ENCODE measurements at places on chromosomes 3 and 15.

- no peak for DNase-seq
Measured at GRCh38 chr15:41836713-41837454, 1.8 kb upstream of the PLA2G4B start.

- no peak for DNase-seq
Measured at GRCh38 chr3:122508135-122508914, 6.4 kb downstream of the KPNA1 start.

DNA sequence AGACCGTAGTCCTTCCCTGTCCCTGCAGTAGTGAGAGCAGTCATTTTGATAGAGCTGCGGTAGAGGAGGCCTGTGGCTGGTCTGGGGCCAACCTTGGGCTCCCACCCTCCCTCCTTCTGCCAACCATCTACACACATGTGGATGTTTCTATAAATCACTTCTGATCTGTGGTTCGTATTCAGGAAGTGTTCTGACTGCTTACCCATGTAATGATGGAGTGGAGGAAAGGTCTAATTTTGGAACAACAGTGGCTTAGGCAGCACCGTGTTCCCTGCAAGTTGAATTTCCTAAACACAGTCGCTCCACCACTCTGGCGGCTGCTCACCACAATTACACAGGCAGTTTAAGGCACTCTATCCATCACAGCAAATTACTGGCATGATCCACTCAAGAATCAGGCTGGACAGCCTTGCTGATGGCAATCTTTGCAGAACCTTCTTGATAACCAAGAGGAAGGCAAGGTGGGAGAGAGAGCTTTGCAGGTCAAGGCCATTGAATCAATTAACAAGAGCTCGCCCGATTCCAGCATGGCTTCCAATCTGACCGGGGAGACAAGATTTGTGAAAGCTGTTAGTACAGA lies 104.7 kb upstream of the VEPH1 start:
- no peak for DNase-seq

DNA sequence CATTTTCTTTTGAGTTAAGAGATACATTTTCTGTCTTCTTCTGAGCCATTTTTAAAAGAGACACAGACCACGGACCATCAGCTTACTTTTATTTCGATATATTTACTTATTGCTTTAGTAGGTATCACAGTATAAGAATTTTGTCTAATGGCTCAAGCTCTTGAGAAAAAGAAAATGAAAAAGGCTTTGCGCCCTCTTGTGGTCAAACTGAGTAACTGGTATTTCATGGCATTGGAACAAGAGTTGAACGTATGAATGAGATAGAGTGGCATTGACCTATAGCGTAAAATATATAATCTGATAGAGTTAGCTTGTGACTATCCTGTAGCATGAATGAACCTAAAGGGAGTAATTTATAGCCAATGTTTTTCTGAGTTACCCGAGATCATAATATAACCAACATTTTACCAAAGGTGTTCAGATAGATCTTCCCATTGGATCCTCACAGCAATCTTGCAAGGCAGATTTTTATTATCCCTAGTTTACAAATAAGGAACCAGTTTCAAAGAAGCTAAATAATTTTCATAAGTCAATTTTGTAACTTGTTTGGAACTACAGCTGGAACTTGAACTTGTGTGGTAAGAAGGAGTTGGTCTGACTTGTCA lies 154.6 kb downstream of the POLR2M start:
- DNase-seq, result no peak

DNA sequence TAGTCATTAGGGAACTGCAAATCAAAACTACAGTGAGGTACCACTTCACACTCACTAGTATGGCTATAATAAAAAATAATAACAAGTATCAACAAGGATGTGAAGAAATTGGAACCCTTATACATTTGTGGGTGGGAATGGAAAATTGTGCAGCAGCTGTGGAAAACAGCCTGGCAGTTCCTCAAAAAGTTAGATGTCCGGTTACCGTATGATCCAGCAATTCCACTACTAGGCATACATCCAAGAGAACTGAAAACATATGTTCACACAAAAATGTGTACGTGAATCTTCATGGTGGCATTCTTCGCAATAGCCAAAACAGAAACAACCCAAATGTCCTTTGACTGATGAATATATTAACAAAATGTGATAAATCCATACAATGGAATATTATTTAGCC lies 187.9 kb upstream of the LYSMD4 start:
- no peak for DNase-seq

DNA sequence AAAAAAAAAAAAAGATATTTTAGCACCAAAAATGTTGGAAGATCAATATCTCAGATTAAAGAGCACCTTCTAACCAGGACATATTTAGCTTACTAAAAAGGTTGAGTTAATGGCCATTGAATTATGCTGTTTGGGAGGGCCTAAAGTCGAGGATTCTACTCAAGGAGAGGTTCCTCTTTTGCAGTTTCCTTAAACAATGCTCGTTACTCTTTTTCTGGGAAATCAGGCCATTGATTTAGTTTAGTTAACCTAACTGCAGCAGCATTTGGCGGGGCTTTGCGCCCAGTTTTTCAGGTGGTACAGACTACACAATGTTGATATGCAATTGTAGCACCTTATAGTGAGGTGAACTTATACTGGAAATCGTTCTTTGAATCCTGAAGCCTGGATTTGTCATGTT lies 6.8 kb downstream of the ABHD2 start:
- no peak for DNase-seq

- no peak for DNase-seq
Measured at GRCh38 chr3:71896751-71897150, 111.8 kb upstream of the PROK2 start.

DNA sequence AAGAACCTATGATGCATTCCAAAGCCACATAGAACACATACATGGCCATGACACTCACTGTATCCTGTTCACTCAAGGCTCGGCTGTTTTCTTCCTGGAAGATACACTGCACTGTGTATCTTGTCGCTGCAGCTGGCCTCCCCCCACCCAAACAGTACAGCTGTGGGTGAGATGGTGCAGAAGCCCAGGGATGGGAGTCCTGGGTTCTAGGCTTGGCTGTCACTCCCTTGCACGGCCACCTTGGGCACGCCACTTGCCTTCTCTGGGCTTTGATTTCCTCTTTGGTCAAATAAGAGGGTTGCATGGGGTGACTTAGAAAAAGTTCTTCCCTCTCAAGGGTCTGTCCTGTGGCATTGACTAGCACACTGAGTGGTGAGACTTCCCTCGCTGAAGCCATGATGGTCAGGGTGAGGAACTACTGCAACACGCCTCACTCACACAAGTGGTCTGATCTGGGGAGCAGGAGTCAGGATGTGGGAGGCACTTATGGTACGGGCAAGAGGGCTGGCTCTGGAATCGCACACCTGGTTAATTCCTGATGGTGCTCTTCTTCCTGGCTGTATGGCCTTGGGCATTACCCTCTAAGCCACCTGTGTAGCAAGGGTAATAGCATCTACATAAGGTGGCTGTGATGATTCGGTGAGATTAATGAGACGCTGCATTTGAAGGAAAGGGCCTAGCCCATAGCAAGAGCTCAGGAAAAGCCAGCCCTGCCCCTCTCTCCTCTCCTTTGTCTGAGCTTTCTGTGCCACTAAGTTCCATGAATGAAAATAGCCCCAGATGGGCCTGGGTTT lies 44.0 kb downstream of the ANP32A start:
- no peak for DNase-seq

DNA sequence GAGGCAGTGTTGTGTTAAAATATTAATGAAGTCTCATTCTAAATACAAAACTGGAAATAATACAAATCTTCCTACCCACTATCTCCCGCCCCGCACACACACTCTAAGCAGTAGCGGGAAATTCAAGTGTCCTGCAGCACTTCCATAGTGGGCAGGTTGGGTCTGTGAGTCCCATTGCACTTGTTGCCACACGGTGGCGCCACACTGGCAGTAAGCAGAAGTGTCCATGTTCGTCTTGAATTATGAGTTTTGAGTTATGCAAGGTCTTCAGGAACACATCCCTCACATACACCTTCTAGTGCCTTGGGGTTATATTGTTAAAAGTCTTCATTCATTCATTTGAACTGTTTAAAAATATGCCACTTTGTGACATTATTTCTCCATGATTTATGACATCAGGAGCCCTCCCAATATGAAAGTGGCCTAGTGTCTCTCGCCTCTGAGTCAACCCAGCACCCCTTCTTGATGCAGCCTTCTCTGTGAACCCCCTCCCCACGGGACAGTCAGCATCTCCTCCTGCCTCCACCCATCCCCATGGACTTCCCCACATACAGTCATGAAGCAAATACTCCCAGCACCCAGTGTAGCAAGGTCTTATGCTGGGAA lies 17.6 kb upstream of the CCDC174 start:
- DNase-seq, result no peak

GRCh38 chr3:30440880-30441279 lies 165.5 kb upstream of the TGFBR2 start:
- DNase-seq, result no peak

All from right forelimb (tissue), 1 donor.